ENCODE measurements at places on chromosomes 12 and 14.

DNA sequence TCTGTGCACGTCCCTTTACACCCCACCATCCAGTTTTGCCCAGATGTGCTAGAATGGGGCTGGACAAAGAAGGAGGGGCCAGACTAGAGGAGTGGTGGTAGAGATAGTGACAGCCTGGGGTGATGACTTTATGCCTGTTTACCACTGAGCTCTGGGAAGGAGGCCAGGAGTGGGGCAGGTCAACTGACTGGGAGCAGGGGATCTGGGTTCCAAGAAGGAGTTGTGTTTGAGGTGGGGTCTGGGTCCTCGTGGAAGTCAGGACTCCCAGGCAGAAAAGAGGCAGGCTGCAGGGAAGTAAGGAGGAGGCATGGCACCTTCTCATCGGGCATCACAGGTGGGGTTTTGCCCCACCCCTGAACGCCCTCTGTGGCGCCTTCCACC, 315 bp downstream of the LTB4R2 start:
- DNase-seq = no peak

DNA sequence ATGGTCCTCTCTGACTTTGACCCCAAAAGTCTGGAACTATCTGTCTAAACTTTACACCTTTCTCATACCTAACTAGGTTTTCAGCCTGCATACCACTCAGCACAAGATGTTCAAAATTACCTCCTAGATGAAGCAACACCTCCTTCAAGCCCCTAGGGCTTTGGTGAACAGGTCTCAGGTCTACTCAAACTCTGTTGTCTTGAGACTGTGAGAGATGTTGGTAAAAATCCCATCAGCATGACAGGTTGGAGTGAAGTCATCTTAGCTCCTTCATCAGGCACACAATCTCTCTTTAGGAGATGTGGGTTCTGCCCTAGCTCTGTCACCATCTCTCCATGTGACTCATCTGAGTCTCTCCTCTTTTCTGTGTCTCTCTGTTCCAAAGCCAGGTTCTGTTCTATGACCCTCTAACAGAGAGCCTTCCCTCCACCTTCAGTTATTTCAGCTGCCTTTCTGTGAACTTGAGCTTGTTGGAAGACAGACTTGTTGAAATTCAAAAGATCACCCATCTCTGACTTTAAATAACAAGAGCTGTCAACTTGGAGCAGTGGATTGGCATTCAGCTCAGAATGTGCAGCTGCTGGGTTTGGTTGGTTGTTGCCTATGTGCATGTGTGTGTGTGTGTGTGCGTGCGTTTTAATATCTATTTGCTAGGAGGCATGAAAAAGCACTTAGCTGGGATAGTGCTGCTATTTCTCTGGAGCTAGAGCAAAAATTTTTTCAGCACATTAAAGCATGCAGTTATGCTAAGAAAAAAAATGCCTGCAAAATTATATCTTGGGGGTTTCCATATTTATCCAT, 130.7 kb downstream of the CRACR2A start:
- no peak for DNase-seq

- no peak for DNase-seq
Measured at GRCh38 chr12:73421832-73422231, 1115.8 kb upstream of the ATXN7L3B start.

DNA sequence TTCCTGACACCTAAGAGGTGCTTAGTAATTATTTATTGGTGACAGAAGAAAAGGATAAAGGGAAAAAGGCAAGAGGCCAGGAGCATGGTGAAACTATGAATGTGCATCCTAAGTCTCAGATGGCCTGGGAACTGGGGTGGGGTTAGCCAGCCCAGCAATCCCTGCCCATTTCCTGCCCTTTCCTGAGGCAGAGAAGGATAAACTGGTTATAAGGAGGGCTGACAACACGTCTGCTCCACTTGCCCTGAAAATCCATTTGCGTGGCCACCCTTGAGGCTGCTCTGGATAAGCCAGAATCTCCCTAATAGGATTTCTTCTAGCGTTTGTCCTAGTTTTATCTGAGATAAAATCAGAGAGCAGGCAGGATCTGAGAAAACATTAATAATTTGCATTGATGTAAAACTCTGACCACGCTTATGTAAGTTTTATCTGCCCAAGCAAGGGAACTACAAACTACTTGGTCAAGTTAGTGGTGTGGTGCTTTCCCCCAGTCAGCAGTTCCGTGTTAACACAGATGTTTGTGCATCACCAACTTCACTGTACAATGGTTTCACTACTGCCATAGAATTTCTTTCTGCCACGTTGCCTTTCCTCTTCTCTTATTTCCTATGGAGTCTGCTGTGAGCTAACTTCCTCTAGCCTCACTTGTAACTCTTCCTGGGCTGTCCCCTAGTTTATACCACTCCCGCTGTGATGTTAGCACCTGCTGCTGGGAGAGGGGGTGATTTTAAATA, 392.7 kb downstream of the RPS29 start:
- no peak for DNase-seq

Measured in amniotic stem cell (primary cell).